ENCODE measurements at places on chromosomes 4 and X.
A peak's percentile ranks its signal among the peaks of the same experiment; 100 is the strongest.

GRCh38 chr4:15361529-15361928 is 66.3 kb upstream of the C1QTNF7 start:
- DNase-seq, result no peak

- DNase-seq, result no peak
Measured at GRCh38 chr4:154364066-154364845, 127.3 kb downstream of the DCHS2 start.

- DNase-seq, result no peak
Measured at GRCh38 chr4:41069257-41069656, 145.1 kb downstream of the APBB2 start.

DNA sequence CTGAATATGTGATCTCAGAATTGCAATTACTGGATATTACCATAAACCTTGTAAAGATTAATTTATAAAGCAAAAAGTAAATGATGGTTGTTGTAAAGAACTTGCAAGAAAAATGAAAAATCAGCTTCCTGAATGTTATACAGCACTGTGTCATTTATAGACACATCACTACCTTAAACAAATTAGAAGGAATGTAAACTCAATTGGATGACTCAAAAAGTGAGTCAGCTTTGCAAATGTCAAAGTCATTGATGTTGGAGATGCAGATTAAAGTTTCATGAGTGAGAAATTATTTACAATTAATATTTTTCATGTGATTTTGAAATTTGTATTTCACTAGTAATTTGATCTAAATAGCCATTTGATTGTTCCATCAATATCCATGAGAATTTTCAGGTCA is 193.2 kb downstream of the RAPGEF2 start:
- peak; percentile 16 for DNase-seq

DNA sequence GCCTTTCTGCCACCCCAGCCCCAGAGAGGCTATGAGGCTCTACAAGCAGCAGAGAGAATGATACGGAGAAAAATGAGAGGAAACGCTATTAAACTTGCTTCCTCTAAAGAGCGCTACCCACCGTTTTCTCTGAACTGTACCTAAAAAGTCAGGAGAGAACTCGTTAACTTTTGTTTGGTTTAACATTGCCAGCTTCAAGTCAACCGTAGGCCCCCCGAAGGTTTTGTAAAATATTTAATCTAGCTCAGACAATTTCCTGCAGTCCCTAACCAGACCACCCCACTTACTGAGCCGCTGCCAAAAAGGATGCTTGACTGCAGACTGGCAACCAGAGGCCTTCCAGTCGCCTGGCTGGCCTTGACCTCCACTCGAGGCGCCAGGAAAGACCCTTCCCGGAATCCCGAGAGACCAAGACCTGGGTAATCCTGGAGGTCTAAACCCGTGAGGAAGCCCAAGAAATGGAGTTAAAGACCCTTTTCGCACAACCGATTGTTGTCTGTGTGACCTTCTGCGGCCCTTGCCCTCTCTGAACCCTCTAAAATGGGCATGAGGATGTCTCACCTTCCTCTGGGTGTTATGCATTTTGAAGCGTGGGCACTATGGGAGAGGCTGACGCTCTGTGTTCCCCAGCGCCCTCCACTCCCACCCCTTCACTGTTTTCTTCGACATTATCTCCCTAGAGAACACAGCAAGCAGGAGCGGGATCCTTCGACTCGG is 86.3 kb downstream of the BCOR start:
- no peak for DNase-seq

DNA sequence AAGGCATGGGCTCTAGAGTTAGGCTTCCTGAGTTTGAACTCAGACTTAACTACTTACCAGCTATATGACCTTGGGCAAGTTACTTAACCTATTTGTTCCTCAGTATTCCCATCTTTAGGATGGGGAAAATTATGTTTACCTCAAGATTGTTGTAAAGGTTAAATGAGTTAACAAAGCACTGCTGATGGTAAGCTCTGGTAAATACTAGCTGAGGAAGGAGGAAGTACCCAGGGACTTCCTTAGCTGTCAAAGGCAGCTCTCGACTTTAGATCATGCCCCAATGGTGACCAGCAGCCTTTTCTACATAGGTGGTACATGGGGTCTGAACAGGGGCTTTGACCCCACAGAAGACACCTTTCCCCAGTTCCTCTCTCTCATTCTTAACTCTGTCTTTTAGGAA is 20.1 kb downstream of the ATP7A start:
- no peak for DNase-seq

DNA sequence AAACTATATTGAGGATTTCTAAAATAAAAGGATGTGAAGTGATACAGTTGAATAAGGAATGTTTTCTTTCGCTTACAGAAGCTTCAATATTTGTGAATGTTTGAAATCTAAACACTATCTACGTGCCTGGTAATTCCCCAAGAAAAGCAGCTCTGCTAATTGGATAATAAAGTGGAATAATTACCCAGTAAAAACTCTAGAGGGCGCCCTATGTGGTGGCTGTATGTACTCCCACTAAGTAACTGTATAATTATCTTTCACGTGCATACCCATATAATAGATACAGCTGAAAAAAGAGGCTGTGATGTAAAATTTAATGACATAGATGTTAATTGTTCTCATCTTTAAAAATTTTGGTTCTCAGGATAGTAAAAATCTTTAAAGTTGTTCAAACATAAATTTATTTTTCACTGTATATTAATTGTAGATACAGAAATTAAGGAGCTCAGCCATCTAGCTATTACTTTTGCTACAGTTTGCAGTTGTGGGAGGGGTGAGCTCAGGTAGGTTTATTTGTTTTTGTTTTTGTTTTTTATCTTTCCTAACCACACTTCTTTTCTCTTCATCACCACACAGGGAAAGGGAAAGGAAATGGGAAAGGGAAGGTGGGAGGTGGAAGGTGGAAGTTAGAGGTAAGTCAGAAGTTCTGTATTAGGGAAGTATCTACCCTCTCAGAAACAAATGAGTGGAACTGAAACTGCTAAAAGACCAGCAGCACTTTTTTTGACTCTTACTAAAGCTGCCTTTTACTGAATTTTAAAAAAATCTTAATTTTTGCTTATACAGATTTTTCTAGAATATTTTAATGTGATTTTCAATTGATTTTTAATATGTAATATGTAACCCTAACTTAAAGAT is 151.7 kb upstream of the RPS6KA6 start:
- DNase-seq, result peak; percentile 1

DNA sequence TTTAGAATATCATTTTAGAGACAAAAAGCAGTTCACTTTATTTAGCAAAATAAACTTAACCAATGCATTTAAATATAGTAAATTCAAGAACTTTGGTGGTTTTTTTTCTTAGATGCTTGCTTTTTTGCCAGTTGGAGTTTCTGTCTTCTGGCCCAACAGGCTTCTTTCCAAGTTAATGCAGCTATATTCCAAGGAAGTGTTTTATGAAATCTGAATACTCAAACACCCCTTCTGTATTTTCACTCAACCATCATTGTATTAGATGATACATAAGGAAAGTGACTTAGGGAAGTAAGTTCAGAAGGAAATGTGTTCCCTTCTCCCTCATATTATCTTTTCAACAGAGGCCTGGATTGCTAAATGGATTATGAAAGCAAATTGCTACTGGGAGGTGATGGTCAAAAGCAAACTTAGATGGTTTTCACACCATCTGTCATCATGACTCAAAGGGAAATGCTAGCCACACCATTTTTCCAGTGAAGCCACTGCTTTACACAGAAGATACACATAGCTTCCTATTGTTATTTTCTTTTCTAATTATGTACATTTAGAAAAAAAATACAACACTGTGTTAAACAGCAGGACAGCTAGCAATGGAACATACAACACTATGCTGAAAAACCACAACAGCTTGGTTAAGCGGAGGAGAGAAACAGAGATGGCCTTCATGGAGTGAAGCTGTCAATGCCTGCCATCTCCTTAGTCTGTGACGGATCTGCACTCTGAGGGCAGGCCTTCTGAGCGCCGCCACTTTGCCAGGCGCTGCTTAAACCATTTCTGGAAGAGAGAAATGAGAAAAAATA is 32.9 kb downstream of the HOPX start:
- no peak for DNase-seq

GRCh38 chrX:130861462-130861861 is 41.5 kb downstream of the ENOX2 start:
- DNase-seq, result no peak

- DNase-seq, result no peak
Measured at GRCh38 chrX:5857232-5857631, 371.4 kb downstream of the NLGN4X start.

DNA sequence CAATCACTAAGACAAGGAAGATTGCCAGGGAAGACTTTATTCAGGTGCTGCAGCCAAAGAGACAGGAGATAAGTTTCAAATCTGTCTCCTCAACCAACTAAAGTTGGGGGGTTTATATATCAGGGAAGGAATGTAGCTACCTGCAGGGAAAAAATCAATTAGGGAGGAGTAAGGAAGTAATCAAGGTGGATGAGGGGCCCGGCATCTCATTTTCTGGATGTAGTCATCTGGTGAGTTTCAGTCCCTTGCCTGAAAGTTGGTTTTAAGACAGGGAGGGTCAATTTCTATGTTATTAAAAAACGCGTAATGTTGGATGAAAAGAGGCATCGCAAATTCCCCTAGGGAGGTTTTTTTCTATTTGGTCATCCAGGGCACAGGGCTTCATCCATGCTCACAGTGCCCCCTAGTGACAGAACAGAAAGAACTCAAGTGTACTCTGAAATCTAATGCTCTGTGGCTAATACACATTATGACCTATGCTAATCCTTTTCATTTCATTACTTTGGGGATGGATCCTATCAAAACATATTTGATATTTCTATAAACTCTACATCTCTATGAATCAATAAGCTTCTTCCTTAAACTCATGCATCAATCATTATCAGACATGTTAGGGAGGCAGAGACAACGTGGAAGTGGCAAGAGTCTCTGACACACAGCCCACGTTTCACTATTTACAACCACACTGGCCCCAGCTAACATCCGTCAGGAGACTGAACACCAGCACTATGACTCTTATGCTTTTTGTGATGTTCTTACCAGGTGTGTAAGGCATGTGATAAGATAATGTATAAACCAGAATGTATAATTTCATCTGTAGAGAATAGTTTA is 1577.0 kb upstream of the TENM3 start:
- peak; percentile 46 for DNase-seq

DNA sequence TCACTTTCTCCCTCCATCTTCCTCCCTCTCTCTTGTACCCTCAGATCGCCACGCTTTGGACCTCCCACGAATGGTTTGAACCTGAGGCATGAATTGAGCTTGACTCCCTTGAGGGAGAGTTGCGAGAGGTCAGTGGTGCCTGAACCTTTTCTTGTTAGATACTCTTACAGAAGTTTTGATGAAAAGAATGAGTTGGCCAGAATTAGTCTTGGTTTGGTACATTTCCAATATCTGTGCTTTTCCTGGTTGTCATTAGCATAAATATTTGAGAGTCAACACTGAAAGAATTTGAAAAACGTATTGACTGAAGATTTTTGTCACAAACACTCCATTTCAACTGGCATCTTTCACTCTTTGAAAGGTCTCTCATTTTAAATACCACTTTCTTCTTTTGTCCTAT is 510.6 kb upstream of the DIPK2B start:
- peak; percentile 26 for DNase-seq

DNA sequence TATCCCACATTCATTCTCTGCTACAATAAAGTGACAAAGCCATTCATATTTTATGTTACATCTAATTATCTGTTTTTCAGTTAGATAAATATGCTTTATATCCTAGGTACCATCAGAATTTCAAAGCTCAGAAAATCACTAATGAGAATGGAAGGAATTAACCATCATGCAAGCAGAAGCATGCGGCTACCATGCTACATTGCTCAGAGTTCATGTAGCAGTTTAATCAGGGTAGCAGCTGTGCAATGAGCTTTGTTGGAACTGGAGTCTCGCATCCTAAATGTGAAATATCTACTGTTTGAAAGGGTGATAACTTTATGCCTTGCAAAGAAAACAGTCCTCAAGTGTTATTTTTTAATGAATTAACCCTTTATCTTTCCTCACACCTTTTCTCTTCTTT is 77.5 kb downstream of the SNCA start:
- DNase-seq, result no peak

GRCh38 chrX:27086237-27086636 is 376.9 kb downstream of the PPP4R3C start:
- DNase-seq, result no peak

DNA sequence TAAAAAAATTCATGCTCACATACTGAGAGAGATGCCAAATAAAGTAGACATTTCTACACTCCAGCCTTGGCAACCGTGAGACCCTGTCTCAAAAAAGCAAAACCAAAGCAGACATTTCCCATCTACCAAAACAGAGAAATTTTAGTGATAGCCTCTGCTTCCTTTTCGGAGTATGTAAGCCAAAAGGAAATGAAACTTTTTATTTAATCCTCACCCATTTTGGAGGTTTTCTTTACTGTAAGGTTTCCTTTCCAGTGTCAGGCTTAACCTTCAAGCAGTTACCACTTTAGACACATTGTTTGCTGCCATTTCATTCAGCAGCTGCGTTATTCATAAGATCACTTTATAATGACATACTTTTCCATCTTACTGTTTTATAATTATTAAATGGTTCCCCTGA is 15.9 kb downstream of the ADD1 start:
- DNase-seq, result no peak

- no peak for DNase-seq
Measured at GRCh38 chr4:72473434-72473900, 95.6 kb downstream of the ADAMTS3 start.

DNA sequence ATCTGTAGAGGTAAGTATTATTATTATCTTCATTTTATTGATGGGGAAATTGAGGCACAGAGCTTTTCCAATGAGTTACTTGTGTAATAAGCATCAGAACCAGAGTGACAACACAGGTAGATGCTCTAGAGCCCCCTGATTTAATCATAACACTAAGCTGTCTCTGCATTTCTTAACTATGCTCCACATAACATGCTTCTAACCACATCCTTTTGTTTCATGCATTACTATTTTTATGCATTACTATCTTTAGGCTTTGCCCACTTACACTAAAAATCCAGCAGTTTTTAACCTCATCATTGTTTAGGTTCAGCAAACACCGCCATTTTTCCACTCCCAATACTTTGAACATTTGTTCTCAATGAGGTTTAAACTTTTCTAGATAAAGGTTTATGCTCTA is 1900.8 kb upstream of the PCDH10 start:
- no peak for DNase-seq

DNA sequence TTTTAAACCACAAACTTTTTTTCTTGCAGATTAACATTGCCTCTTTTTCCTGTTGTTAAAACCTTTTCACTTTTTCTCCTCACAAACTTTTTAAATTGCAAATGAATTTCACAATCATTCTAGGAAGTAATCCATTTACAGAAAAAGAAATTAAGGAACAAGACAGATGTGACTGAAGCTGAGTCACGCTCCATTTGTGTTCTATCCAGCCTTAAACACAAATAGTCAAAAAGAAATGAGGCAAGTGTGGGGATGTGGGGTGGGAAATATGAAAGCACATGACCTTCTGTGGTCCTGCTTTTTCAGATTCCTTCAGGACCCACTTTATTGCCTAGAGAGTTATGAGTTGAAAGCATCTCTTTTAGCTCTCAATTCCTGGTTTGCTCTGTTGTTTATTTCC is 197.0 kb downstream of the ADGRL3 start:
- no peak for DNase-seq

GRCh38 chrX:56765811-56766553 is 36.9 kb downstream of the NBDY start:
- DNase-seq, result no peak

- DNase-seq, result no peak
Measured at GRCh38 chr4:1523907-1524636, 117.8 kb upstream of the NKX1-1 start.

Measured in Caki2 (cell line).